ENCODE measurements at places on chromosomes 2 and 18. TPM values are rescaled to one million over a fixed set of nuclear protein-coding genes. Genes with fewer than 3 reads are reported as not detected.

DNA sequence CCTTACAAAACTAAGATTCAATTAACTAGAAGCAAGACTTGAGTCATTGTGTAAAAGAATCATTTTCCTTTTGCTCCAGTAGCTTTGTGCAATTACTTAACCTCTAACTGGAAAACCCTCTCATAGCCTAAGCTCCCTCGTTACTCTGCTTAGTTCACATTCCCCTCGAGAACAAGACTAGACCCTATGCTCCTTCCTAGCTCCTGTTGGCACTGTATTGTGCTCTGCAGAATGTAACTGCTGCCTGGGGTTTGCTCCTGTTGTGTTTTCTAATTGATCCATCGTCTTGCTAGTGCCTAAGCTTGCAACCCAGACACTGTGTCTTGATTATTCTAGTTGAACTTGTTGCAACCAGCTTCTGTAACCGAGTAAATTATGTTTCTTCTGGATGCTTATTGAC is 347.0 kb downstream of the ZNF804A start:
- no peak overlapping the region for H3K4me3 ChIP-seq
- H3K4me1 ChIP-seq, result no peaks in the 10 kb centered on the region
- DNase-seq, result no peak
- no peak overlapping the region for H3K27ac ChIP-seq
- no peaks in the 10 kb centered on the region for H3K36me3 ChIP-seq
- no peaks in the 10 kb centered on the region for H3K27me3 ChIP-seq

DNA sequence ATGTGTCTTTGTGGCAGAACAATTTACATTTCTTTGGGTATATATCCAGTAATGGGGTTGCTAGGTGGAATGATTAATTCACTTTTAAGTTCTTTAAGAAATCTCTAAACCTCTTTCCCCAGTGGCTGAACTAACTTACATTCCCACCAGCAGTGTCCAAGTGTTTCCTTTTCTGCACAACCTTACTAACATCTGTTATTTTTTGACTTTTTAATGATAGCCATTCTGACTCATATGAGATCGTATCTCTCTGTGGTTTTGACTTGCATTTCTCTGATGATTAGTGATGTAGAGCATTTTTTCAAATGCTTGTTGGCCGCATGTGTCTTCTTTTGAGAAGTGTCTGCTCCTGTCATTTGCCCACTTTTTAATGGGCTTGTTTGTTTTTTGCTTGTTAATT is 43.1 kb upstream of the PTH2R start:
- H3K27ac ChIP-seq, result no peak overlapping the region
- no peaks in the 10 kb centered on the region for H3K4me1 ChIP-seq
- DNase-seq, result no peak

DNA sequence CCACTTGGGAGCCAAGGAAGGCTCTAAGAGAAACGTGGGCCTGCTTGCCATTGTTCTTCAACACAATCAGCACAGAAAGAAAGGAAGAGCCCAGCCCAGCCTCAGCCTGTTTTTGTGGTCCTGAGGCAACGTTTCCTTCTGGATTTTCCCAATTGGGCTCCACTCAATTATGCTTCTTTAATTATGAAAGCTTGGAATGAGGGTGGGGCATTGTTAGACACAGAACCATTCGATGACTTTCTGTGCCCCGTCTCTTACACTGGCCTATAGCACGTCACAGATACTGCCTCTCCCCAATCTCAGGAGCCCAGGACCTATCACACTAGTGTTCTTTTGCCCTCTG is 207.4 kb downstream of the ZFP36L2 start:
- no peaks in the 10 kb centered on the region for H3K27me3 ChIP-seq
- no peak overlapping the region for H3K4me3 ChIP-seq
- no peak for DNase-seq
- H3K4me1 ChIP-seq, result no peaks in the 10 kb centered on the region
- H3K27ac ChIP-seq, result no peak overlapping the region

DNA sequence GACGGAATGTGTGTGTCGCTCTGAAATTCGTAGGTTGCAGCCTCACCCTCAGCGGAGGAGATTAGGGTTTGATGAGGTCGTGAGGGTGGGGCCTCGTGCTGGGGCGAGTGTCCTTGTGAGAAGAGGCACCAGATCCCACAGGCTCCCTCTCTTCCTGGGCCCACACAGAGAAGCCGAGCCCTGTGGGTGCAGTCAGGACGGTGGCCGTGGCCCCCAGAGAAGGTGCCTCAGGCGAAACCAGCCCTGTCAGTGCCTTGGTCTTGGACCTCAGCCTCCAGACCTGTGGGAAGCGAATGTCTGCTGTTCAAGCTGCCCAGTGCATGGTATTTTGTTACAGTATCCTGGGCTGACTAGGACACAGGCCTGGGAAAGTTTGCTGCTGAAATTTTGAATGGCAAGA is 108.0 kb upstream of the ALKAL2 start:
- H3K4me1 ChIP-seq, result peaks cover 3% of the 10 kb centered on the region
- no peak for DNase-seq
- H3K27me3 ChIP-seq, result peaks cover 13% of the 10 kb centered on the region

- H3K36me3 ChIP-seq, result no peaks in the 10 kb centered on the region
- no peak overlapping the region for H3K4me3 ChIP-seq
- DNase-seq, result no peak
- H3K4me1 ChIP-seq, result no peaks in the 10 kb centered on the region
Observed at GRCh38 chr2:224405412-224405811, 3.5 kb upstream of the FAM124B start.

GRCh38 chr2:127087791-127088495 is 19.0 kb downstream of the BIN1 start:
- peaks cover 29% of the 10 kb centered on the region for H3K4me1 ChIP-seq
- no peak overlapping the region for H3K27ac ChIP-seq
- no peaks in the 10 kb centered on the region for H3K36me3 ChIP-seq
- DNase-seq, result no peak
- H3K27me3 ChIP-seq, result peaks cover 15% of the 10 kb centered on the region
- H3K4me3 ChIP-seq, result no peak overlapping the region

DNA sequence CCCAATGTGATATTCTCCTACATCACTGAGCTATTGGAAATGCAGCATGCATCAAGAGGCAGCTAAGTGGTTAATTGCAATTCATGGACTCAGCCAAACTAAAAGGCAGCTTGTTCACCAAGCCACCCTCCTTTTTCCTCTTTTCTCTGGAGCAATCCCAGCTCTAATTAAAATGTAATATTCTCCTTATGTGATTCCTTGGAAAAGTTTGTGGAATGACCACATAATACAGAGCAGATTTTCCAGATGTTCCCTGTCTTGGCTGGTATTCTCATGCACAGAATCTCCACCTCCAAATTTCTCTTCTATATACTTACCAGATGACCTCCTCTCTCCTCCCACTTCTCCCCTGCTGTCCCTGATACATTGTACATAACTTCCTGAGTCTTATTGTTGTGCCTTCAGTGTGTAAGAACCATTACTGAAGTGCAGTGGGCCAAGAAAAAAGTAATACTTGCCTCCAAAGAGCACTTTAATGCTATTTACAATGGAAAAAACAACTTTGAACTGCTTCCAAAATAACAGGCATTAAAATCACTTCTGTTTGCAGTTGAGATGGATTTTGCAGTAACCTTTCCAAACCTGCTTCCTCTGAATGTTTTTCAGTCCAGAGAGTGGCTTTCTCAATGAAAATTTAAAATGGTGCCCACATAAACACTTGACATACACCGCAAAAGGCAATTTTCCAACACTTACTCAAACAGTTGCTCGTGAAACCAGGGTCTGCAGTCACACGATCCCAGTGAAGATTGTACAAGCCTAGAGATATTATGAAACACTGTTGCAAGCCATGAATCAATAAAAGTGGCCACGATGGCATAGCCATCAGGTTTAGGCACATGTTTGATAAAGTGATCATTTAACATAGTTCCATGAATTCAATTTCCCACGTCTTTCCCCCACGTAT is 258.0 kb downstream of the MTX2 start:
- no peaks in the 10 kb centered on the region for H3K36me3 ChIP-seq
- no peak for DNase-seq
- no peak overlapping the region for H3K4me3 ChIP-seq
- no peaks in the 10 kb centered on the region for H3K4me1 ChIP-seq
- H3K27ac ChIP-seq, result no peak overlapping the region

GRCh38 chr2:229133155-229133772 is 137.8 kb downstream of the PID1 start:
- no peaks in the 10 kb centered on the region for H3K4me1 ChIP-seq
- no peaks in the 10 kb centered on the region for H3K27me3 ChIP-seq
- no peak overlapping the region for H3K4me3 ChIP-seq
- no peak overlapping the region for H3K27ac ChIP-seq
- H3K36me3 ChIP-seq, result no peaks in the 10 kb centered on the region

DNA sequence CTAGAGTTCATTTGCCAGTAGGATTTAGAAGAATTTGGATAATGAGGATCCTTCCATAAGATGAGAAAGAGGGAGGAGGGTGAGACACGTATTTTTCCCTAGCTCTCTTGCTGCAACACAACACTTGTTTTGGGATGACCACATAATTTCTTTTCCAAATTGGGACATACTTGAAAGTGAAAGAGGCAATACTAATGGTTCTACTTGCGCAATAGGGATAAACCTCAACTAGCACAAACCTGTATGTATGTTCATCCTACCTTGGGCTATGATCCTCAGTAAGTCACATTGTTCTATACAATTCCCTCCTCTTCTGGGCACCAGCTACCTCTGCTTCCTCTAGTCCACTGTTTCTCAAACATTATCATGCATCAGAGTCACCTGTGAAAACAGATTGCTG is 1208.8 kb upstream of the LRRTM1 start:
- no peak overlapping the region for H3K4me3 ChIP-seq
- no peaks in the 10 kb centered on the region for H3K27me3 ChIP-seq

DNA sequence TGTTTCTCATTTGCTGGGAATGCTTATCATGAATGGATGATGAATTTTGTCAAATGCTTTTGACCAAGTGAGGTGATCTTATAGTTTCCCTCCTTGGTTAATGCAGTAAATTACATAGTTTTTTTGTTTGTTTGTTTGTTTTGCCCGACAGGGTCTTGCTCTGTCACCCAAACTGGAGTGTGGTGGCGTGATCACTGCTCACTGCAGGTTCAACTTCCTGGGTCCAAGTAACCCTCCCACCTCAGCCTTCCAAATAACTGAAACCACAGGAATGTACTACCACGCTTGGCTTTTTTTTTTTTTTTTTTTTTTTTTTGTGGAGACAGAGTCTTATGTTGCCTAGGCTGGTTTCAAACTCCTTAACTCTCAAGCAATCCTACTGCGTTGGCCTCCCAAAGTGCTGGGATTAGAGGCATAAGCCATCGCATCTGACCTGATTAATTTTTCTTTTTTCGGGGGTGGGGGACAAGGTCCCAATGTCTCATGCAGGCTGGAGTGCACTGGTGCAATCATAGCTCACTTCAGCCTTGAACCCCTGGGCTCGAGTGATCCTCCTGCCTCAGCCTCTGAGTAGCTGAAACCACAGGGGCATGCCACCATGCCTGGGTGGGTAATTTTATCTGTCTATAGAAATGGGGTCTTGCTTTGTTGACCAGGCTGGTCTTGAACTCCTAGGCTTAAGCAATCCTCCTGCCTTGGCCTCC is 48.6 kb downstream of the SMAD2 start:
- no peak overlapping the region for H3K27ac ChIP-seq
- no peaks in the 10 kb centered on the region for H3K27me3 ChIP-seq
- DNase-seq, result no peak
- peaks cover 14% of the 10 kb centered on the region for H3K36me3 ChIP-seq
- peaks cover 3% of the 10 kb centered on the region for H3K4me1 ChIP-seq
- no peak overlapping the region for H3K4me3 ChIP-seq

- no peaks in the 10 kb centered on the region for H3K4me1 ChIP-seq
- H3K4me3 ChIP-seq, result no peak overlapping the region
- no peak overlapping the region for H3K27ac ChIP-seq
- H3K27me3 ChIP-seq, result no peaks in the 10 kb centered on the region
- DNase-seq, result no peak
Observed at GRCh38 chr2:3627500-3628100, 30.4 kb upstream of the ALLC start.

GRCh38 chr2:235444101-235444597 is 49.7 kb upstream of the AGAP1 start:
- no peak overlapping the region for H3K4me3 ChIP-seq
- no peak for DNase-seq
- H3K4me1 ChIP-seq, result no peaks in the 10 kb centered on the region
- H3K27ac ChIP-seq, result no peak overlapping the region

- no peak overlapping the region for H3K4me3 ChIP-seq
- H3K27ac ChIP-seq, result no peak overlapping the region
- no peaks in the 10 kb centered on the region for H3K4me1 ChIP-seq
- no peak for DNase-seq
- no peaks in the 10 kb centered on the region for H3K27me3 ChIP-seq
- peaks cover 10% of the 10 kb centered on the region for H3K36me3 ChIP-seq
Observed at GRCh38 chr2:55309446-55309845, 40.4 kb upstream of the MTIF2 start.

DNA sequence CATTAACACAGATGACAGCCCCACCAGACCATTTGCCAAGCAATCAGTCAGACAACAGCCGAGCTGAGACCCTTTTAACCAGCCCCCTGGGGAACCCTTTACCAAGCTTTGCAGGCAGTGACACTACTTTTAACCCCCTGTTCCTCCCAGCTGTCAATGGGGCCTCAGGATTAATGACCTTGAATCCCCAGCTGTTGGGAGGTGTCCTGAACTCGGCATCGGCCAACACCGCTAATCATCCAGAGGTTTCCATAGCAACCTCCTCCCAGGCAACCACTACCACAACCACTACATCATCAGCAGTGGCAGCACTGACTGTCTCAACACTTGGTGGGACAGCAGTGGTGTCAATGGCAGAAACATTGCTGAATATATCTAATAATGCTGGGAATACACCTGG is 160.9 kb upstream of the EPC2 start:
- H3K4me3 ChIP-seq, result no peak overlapping the region
- H3K4me1 ChIP-seq, result no peaks in the 10 kb centered on the region
- no peaks in the 10 kb centered on the region for H3K36me3 ChIP-seq
- no peaks in the 10 kb centered on the region for H3K27me3 ChIP-seq
- no peak overlapping the region for H3K27ac ChIP-seq
- DNase-seq, result no peak

DNA sequence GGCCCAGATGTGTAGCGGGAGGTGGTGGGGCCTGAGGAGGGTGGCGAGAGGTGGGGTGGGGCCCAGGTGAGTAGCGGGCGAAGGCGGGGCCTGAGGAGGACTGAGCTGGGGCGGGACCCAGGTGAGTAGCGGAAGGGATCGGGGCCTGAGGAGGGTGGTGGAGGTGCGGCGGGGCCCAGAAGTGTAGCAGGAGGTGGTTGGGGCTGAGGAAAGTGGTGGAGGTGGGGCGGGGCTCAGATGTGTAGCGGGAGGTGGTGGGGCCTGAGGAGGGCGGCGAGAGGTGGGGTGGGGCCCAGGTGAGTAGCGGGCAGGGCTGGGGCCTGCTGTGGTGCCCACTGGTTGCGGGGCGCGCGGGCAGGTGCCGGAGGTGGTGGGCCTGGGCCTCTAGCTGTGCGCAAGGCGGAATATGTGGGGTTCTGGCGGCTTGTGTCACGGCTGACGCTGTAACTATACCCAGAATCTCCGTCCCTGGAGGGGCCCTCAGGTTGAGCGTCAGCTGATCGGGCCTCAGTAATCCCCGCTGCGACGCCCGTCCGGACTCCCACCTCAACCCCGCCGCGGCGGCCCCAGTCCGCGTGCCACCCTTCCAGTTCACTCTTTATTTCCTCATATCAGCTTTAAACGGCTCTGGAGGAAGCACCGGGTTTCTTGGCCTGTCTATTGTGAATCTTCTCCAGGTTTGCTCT is 866 bp upstream of the SF3B6 start:
- H3K4me1 ChIP-seq, result peaks cover 25% of the 10 kb centered on the region
- no peaks in the 10 kb centered on the region for H3K27me3 ChIP-seq
- peak; percentile 16 for DNase-seq
- H3K27ac ChIP-seq, result peak overlapping the region; percentile 77
- peak overlapping the region; percentile 97 for H3K4me3 ChIP-seq
- peaks cover 16% of the 10 kb centered on the region for H3K36me3 ChIP-seq

The FAM110C gene
- total RNA-seq, result 0.72 TPM

The MDH1B gene
- 0.35 TPM for total RNA-seq

The ASTL gene
- total RNA-seq, result 1.4 TPM

The UPP2 gene
- not detected for total RNA-seq

The ARMC9 gene
- total RNA-seq, result 1.9 TPM

The KCNG2 gene
- not detected for total RNA-seq

The IL1B gene
- total RNA-seq, result 0.76 TPM

The SLC4A5 gene
- total RNA-seq, result 14.6 TPM
